Fibroblast of mammary gland (primary cell): ENCODE measurements at places on chromosomes 12 and 14.
A peak's percentile ranks its signal among the peaks of the same experiment; 100 is the strongest.

- DNase-seq, result no peak
Measured at GRCh38 chr12:48329199-48329939, 21.4 kb downstream of the ZNF641 start.

GRCh38 chr14:57974896-57975295 is 109.0 kb upstream of the SLC35F4 start:
- no peak for DNase-seq

DNA sequence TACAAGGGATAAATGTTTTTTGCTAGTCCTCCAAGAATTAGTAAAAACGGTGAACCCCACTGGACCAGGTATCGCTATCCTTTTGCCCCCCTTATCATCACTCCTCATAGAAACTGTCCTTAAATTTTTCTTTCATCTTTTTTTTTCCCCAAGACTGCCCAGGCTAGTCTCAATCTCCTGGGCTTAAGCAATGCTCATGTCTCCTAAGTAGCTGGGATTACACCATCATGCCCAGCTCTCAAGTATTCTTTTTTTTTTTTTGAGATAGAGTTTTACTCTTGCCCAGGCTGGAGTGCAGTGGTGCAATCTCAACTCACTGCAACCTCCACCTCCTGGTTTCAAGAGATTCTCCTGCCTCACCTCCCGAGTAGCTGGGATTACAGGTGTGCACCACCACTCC is 9.7 kb downstream of the IRF2BPL start:
- no peak for DNase-seq

DNA sequence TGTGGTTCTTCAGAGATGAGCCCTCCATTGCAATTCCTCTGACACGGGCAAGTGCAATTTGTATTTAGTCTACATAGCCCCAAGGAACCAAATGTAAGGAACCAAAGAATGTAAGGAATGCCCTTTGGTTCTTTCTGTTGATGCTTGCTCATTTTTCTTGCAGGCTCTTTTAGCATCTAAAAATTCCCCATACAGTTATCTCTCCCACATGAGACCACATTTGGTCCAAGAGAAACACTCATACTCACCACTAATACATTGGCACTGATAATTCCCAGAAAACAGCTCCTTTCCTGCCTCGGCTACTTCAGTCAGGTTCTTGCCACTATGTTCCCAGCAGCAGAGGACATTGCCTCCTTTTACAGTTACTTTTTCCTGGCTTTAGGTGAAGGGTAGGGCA is 332.6 kb downstream of the AEBP2 start:
- peak; percentile 51 for DNase-seq

DNA sequence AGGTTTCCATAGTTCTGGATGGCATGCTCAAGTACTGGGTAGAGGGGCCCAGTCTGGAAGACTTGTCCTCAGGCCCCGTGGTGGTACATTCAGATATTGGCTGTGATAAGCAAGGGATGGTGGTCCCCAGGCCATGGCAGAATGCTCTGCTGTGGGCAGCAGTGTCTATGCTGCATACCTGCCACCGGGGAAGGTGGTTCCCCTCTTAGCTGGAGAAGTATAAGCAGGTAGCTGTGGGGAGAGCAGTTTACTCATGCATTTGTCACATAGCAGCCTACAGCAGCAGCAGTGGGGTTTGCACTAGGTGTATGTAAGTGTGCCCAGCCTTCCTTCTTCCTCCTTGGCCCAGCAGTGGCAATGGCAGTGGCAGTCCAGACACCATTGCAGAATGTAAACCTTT is 69.3 kb upstream of the ADAMTS20 start:
- DNase-seq, result no peak

DNA sequence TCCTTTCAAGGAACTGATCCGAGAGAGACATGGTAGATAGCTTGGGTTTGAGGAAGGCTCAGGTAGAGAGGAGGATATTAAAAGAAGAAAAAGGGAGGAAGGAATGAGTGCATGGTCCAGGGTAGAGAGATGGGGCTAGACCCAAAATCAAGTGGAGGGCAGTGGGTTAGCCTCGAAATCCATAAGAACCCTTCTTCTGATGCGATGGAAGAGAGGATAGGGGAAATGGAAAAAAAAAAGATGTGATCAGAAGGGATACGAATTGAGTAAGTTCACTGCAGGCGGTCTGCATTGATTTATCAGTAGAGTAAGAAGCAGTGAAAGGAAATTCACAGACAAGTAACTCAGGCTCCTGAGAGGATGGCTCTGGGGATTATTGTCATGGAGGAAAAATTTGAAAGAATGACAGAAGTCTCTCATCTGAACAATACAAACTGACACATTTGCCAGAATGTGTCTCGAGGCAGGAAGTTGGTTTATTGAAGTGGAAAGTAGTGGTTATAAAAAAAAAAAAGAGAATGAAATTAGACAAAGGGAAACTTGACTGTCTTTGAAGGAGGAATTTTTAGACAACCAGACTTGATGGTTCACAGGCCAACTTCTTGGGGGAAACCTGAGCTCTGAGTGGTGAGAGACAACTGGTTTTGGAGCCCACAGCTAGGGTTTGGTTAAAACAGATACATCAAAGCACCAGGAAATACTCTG is 10.2 kb downstream of the PPFIBP1 start:
- no peak for DNase-seq

DNA sequence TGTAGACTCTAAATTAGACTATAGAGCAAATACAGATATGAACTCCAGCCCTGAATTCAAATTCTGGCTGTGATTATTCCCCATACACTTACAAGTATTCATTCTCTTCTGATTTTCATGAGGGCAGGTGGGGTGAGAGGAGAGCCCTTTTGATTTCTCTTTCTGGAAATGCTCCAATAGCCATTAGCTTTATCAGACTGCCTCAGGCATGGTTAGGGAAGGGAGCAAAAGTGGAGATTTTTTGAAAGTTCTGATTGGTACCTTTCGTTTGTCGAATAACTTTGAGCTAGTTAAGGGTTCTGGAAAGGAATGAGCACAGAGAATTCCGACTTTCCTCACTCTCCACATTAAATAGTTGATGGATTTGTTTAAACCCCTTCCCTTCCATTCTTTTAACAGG is 7.8 kb downstream of the HOXC5 start:
- DNase-seq, result no peak

DNA sequence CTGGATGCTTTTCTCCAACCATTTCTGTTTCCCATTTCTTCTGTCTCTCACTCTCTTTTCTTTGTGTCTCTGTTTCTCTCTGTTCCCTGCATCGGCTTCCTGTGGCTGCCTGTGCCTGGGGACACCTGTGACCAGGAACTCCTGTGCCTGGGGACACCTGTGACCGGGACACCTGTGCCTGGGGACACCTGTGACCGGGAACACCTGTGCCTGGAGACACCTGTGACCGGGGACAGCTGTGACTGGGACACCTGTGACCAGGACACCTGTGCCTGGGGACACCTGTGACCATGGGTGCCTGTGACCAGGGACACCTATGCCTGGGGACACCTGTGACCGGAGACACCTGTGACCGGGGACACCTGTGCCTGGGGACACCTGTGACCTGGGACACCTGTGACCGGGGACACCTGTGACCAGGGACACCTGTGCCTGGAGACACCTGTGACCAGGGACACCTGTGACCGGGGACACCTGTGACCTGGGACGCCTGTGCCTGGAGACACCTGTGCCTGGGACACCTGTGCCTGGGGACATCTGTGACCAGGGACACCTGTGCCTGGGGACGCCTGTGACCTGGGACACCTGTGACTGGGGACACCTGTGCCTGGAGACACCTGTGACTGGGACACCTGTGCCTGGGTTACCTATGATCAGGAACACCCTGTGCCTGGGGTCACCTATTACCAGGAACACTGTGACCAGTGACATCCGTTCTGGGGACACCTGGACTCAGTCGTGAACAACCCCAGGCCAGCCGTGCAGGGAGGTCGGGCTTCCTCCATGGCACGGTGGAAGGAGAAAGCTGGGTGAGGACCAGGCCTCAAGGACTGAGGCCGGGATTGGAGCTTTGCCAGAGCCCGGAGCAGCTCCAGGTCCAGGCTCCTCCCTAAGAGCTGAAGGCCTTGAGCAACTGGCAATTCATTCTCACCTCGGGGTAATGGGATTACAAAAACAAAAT is 23.4 kb upstream of the FBRSL1 start:
- DNase-seq, result no peak

- DNase-seq, result no peak
Measured at GRCh38 chr14:104562606-104563005, 17.0 kb upstream of the C14orf180 start.

GRCh38 chr14:22497144-22497423 is 91.9 kb downstream of the DAD1 start:
- no peak for DNase-seq

DNA sequence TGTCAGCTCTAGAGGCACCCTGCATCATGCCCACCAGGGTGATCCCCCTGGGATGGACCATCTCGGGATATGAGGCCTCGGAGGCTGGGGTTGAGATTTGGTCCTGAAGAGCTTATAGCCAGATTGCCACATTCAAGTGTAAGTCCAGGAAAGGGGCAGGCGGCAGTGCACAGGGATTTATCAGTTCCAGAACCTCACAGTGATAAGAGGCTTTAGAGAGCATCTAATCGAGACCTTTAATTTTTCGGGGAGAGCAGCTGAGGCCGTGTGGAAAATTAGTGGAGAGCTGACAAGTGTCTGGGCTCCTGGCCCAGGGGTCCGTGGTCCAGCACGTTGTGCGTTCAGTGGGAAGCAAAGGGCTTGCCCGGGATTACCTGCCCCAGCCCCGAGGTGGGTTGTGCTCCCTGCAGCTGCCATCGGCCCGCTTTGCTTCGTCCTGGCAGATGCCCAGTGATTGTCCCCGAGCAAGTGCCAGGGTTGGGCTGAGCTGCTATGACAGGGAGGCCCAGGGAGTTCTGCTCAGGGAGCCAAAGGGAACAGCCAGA is 52.1 kb downstream of the C14orf132 start:
- DNase-seq, result no peak

- no peak for DNase-seq
Measured at GRCh38 chr12:66819587-66819986, 140.7 kb upstream of the GRIP1 start.

DNA sequence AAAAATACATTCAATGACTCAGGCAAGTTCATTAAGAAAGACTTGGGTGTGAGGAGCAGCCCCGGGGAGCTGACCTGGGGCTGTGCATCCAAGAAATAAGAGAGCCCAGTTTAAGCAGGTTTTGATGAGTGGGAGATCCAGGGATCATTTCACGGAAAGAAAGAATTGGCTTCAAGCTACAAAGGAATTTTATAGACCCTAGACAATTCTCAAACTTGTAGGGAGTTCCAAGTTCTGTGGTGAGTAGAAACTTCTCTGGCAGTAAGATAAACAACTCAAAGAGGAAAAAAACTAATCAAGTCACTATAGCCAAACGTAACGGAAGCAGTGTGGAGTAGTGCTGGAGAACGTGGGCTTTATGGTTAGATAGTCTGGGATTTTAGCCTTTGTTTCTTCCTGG is 175.7 kb upstream of the DDHD1 start:
- no peak for DNase-seq

DNA sequence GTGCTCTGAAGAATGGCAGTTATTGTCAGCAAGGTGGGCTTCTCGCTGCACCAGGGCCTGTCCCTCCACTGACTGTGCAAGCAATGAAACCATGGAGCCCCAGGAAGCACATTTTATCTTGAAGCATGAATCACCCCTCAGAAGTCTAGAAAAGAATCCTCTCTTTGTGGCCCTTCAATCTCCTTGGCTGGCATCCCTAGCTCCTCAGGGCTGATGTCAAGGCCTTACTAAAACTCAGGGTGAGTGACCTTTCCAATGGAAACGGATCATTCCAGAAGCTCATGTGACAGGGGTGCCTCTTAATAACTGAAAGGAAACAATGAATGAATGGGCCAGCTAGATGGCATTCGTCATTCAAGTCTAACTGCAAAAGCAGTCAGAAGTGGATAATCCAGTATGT is 22.3 kb upstream of the PLEKHH1 start:
- DNase-seq, result peak; percentile 4
